RWPE2 (cell line): ENCODE measurements at places on chromosomes 5 and 9.

GRCh38 chr5:143197260-143197656 lies 206.2 kb downstream of the NR3C1 start:
- H3K4me3 ChIP-seq = no peak overlapping the region
- no peaks in the 10 kb centered on the region for H3K27me3 ChIP-seq
- DNase-seq = no peak
- no peaks in the 10 kb centered on the region for H3K36me3 ChIP-seq
- peaks cover 40% of the 10 kb centered on the region for H3K4me1 ChIP-seq

DNA sequence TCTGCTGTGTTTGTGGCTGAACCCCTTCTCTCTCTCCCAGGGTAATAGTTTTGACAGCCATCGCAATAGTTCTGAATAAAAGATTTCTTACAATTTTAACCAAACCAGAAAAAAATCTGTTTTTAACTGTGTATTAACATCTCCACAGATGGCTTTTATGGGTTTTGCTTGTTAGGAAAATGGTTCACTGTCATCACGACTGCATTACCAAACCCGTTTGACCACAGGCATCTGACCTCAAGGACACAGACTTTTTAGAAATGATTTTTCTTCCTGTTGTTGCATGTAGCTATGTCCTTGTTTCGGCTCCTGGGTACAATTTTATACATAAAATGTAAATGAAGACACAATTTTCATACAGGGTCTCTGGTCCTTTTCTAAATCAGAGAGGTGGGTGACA lies 316.1 kb downstream of the IRX1 start:
- H3K4me3 ChIP-seq = no peak overlapping the region
- no peaks in the 10 kb centered on the region for H3K4me1 ChIP-seq
- no peak overlapping the region for H3K27ac ChIP-seq
- no peaks in the 10 kb centered on the region for H3K27me3 ChIP-seq

- no peak overlapping the region for H3K27ac ChIP-seq
- no peaks in the 10 kb centered on the region for H3K27me3 ChIP-seq
Measured at GRCh38 chr5:178282391-178282790, 49.8 kb upstream of the PHYKPL start.

DNA sequence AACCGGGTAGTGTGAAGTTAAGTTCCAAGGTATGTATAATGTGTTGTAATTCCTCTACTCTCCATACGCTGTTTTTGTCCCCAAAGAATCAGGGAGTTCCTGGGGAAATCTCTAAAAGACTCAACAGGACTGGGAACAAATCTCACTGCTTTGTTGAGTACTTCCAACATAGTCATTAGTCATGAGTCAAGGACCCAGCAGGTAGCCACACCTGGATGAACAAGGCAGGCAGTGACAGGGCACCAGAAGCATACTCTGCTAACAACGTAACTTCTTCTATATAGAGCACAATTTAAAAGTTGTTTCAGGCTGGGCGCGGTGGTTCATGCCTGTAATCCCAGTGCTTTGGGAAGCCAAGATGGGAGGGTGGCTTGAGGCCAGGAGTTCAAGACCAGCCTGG lies 126.8 kb downstream of the SLC1A3 start:
- H3K27me3 ChIP-seq = no peaks in the 10 kb centered on the region
- DNase-seq = no peak
- H3K27ac ChIP-seq = no peak overlapping the region

DNA sequence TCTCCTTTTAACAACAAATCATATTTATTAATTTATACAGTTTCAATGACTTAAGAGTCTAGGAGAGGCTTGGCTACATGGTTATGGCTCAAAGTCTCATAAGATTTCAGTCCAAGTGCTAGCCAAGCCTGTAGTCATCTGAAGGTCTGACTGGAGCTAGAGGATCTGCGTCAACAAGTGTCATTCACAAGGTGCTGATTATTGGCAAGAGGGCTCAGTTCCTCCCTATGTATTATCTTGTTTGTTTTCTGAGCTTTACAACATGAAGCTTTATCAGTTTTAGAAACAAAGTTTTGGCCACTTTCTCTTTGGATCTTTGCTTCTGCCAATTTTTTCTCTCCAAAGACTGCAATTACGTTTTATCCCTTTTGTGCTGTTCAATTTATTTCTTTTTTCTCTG lies 94.7 kb downstream of the RICTOR start:
- no peak for DNase-seq
- no peaks in the 10 kb centered on the region for H3K27me3 ChIP-seq
- no peak overlapping the region for H3K4me3 ChIP-seq
- no peak overlapping the region for H3K27ac ChIP-seq
- peaks cover 12% of the 10 kb centered on the region for H3K4me1 ChIP-seq

GRCh38 chr5:111942661-111943401 lies 185.8 kb upstream of the NREP start:
- no peak overlapping the region for H3K27ac ChIP-seq
- DNase-seq = no peak
- H3K4me1 ChIP-seq = peaks cover 12% of the 10 kb centered on the region
- H3K27me3 ChIP-seq = no peaks in the 10 kb centered on the region
- H3K36me3 ChIP-seq = no peaks in the 10 kb centered on the region
- no peak overlapping the region for H3K4me3 ChIP-seq

GRCh38 chr9:11892401-11892800 lies 800.8 kb upstream of the TYRP1 start:
- no peak overlapping the region for H3K27ac ChIP-seq
- H3K27me3 ChIP-seq = no peaks in the 10 kb centered on the region
- DNase-seq = no peak
- no peak overlapping the region for H3K4me3 ChIP-seq
- H3K36me3 ChIP-seq = no peaks in the 10 kb centered on the region

DNA sequence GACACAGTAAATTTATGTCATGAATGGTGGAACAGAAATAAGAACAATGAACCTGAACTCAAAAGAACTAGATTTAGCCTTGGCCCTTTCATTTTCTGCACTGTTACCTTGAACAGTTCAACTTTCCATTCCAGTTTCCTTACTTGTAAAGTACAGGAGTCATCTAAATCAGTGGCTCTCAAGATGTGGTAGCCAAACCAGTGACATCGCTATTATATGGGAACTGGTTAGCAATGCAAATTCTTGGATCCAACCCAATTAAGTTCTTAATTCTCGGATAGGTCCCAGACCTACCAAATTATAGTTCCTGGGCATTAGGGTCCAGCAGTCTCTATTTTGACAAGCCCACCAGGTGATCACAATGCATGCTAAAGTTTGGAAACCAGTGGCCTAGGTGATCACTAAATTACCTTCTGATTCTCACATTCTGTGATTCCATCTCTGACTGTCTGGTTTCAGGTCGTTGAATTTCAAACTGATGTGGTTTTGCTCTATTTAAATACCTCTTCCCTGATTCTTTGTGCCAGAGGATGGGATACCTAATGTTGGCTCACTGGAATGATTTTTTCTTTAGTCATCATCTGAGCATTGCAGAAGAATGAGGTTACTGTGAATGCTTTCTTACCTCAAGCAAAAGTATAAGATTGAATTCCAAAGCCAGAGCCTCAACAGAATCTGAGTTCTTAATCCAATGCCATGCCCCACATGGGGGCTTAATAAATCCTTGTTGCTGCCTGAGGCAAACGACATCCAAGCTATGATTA lies 253.8 kb downstream of the ENC1 start:
- no peak for DNase-seq
- no peaks in the 10 kb centered on the region for H3K36me3 ChIP-seq
- H3K27ac ChIP-seq = peak overlapping the region; percentile 65

DNA sequence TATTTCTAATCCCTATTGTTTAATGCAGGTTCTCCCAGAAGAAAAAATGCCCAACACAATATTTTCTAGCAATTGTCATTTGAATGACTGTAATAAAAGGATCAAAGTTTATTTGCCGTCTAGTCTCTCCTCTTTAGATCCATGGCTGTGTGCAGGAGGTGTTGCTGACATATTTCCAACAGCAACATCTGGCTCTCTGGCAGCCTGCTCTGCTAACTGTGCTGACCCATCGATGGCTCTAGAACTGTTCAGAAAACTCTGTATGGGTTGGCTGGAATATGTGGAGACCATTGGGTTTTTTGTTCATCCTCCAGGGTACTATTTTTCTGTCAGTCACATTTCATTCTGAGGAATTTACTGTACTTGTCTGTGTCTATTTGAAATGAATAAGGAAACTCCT lies 202.0 kb upstream of the SLC27A6 start:
- H3K4me3 ChIP-seq = no peak overlapping the region
- no peaks in the 10 kb centered on the region for H3K27me3 ChIP-seq
- no peaks in the 10 kb centered on the region for H3K4me1 ChIP-seq
- no peak overlapping the region for H3K27ac ChIP-seq
- no peak for DNase-seq
- H3K36me3 ChIP-seq = no peaks in the 10 kb centered on the region

- H3K4me1 ChIP-seq = no peaks in the 10 kb centered on the region
- H3K36me3 ChIP-seq = no peaks in the 10 kb centered on the region
- DNase-seq = no peak
- H3K27me3 ChIP-seq = no peaks in the 10 kb centered on the region
Measured at GRCh38 chr9:113302792-113303418, at the start of gene RNF183. Gene RNF183 (minus strand): TSS chr9:113303376. CDS start chr9:113298184, 5,192 bp downstream.

GRCh38 chr5:132495667-132496190 lies 5.2 kb upstream of the IRF1 start:
- peak overlapping the region; percentile 82 for H3K27ac ChIP-seq
- H3K4me3 ChIP-seq = peak overlapping the region; percentile 56
- peak; percentile 89 for DNase-seq
- no peaks in the 10 kb centered on the region for H3K36me3 ChIP-seq
- H3K27me3 ChIP-seq = no peaks in the 10 kb centered on the region
- H3K4me1 ChIP-seq = peaks cover 38% of the 10 kb centered on the region

DNA sequence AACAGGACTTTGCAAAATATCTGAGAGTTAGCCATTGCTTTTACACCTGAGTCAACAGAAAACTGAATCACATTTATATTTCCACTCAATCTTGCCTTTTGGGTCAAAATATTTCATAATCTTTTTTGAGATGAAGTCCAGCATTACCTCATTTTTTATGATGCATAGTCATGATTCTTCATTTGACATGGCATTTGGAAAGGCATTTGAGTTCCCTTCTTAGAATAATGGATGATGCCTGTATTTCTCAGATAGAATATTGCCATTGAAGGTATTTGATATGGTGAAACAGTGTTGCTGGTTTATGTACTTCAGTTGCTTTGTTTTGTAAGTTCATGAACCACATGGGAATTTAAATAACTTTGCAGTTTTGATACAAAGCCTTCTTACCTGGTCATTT lies 180.4 kb downstream of the PRR16 start:
- H3K4me1 ChIP-seq = peaks cover 8% of the 10 kb centered on the region
- H3K36me3 ChIP-seq = no peaks in the 10 kb centered on the region
- no peak overlapping the region for H3K4me3 ChIP-seq
- DNase-seq = no peak

GRCh38 chr5:90878549-90879196 lies 320.1 kb downstream of the ADGRV1 start:
- H3K27ac ChIP-seq = no peak overlapping the region
- H3K4me3 ChIP-seq = no peak overlapping the region
- no peaks in the 10 kb centered on the region for H3K27me3 ChIP-seq
- no peaks in the 10 kb centered on the region for H3K4me1 ChIP-seq
- DNase-seq = no peak
